Stimulated activated CD8-positive, alpha-beta memory T cell treated with anti-CD3 and anti-CD28 coated beads, Interleukin-4, amount 100 ng/mL, for 1 hour (primary cell): ENCODE measurements at places on chromosomes 3 and 15.

DNA sequence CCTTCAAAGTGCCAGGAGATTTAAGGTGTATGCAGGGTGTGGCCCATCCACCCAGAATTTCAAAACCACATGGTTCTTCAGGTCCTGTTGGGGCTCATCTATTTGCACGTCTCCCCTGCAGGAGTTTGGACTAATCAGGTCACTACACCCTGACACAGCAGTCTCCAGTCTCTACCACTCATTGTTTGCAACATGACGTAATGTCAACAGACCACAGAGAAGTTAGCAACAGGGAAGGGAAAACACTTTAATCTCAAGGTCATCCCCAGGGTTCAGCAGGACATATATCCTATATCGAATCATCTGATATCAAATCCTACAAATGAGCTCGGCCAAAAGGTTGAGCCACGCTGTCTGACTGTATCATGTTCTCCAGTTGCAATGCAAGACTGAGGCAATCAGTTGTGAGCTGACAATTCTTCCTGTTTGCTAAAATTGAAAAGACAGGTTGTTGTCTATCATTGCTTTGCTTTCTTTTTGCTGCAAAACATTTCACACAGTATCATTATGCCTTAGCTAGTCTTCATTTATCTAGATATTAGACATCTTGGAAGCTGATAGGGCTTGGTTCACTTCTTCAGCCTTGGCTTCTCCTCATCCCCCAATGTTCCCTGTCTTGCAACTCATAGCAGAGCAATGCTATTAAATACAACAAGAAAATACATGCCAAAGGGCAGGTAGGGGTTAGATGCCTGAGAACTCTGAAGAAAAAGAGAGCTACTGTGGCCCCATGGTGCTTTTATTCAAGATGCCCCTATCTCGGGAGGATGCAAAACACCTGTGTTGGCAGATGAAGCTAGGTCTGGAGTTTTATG is 13.4 kb upstream of the LEKR1 start:
- no peak for DNase-seq

DNA sequence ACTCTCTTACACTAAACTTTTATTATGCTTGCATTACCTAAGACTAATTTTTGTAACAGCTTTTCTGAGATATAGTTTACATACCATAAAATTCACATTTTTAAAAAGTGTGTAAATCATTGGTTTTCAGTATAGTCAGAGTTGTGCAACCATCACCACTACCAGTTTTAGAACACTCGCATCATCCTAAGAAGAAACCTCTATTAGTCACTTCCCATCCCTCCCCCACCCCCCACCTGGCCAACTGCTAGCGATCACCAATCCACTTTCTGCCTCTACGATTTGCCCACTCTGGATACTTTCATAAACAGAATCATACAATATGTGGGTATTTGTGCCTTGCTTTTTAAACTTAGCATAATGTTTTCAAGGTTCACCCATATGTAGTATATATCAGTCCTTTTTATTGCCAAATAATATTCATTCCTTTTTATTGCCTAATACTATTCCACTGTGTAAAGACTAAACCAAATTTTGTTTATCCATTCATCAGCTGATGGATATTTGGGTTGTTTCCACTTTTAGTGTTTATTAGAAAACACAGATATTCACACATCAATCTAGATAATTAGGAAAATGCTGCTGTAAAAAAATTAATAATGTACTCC is 23.0 kb downstream of the UBP1 start:
- no peak for DNase-seq

DNA sequence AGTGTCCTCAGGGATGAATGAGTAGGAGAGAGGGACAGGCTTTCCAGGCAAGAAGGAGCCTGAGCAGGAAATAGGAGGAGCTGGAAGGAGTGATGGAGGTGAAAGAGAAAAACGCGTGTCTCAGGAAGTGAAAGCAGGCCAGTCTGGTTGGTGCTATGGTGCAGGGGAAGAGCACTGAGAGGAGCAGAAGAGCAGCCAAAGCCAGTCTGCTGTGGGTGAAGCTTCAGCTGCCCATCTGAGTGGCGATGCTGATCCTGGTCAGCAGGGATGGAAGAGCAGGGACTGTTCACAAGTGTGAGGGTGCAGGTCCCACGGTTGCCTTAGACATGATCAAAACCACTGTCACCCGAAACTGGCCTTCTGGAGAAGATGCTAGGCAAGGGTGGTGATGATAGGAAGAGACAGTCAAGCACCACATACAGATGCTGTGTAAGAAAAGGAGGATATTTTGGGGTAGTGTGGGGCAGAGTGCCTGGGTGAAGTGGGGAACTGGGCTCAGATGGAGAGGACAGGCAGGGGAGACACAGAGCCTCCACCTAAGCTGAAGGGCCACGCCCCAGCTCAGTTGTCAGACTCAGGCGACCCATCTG is 5.5 kb upstream of the KY start:
- DNase-seq = no peak

GRCh38 chr3:108554913-108555571 is 34.2 kb downstream of the CIP2A start:
- no peak for DNase-seq

GRCh38 chr3:194886836-194887235 is 201.2 kb downstream of the FAM43A start:
- no peak for DNase-seq

DNA sequence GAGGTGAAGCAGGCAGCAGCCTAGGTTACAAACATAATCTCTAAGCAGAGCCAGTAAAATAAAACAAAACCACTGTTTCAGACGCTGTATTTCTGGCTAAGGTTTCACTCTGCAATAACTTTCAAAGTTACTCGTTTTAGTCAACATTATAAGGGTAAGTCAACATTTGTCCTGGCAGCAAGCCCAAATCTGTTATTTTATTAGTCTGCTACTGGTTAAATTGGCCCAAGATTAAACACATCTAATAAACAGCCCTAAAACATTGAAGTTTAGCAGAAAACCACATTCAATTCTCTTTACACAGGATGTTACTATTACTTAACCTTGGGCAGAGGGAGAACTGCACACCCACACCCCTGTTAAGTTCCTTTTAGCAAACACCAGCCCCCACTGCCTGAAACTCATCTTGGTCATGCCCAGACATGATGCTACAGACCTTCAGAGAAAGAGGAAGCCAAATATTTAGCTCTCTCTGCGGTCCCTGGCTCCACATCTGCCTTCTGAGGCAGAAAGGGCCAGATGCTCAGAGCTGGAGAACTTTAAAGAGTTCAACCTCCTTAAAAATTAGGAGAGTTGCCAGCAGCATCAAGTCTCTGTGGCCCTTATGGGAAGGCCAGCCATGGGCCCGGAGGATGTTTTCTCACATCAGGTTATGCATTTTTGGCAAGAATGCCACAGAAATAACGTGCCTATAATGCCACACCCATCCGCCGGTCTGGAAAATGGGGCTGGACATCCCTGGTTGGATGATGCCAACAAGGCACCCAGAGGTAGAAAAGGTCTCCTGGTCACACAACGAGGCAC is 17.9 kb downstream of the ARHGEF3 start:
- DNase-seq = no peak

DNA sequence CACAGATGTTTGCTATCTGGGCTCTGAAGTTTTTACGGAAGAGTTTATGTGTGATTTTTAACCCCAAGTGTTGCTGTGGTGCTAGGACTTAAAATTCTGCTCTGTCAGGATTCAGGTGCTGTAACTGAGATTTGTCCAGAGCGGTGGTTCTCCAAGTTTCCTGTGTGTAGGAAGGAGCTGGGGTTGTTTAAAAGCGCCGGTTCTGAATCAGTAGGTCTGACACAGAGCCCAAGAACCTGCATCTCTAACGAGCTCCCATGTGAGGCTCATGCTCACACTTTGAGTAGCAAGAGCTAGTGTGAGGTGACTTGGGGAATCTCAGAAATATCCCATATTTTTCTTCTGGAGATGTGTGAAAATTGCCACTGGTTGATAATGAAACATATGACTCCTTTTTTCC is 325.5 kb downstream of the SATB1 start:
- DNase-seq = no peak

DNA sequence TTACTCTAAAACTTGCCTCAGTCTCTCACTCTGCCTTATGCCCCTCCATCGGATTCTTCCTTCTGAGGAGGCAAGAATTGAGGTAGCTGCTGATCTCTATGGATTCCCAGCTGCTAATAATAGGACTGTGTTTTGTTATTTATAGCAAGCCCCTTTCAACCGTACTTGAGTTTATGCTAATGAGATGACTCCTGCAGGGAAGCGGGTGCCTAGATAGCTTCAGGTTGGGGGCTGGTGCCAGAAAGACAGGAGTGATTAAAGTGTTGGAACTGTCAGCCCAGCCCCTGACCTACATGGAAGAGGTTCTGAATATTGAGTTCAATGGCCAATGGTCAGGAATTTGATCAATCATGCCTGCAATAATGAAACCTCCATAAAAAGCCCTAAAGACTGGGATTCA is 21.8 kb upstream of the LIMD1 start:
- no peak for DNase-seq

- no peak for DNase-seq
Observed at GRCh38 chr3:52137311-52137710, 16.9 kb downstream of the POC1A start.

- DNase-seq = no peak
Observed at GRCh38 chr15:67097930-67098740, 32.7 kb downstream of the SMAD3 start.
